ENCODE measurements at places on chromosomes 7 and 10.
A peak's percentile ranks its signal among the peaks of the same experiment; 100 is the strongest.

DNA sequence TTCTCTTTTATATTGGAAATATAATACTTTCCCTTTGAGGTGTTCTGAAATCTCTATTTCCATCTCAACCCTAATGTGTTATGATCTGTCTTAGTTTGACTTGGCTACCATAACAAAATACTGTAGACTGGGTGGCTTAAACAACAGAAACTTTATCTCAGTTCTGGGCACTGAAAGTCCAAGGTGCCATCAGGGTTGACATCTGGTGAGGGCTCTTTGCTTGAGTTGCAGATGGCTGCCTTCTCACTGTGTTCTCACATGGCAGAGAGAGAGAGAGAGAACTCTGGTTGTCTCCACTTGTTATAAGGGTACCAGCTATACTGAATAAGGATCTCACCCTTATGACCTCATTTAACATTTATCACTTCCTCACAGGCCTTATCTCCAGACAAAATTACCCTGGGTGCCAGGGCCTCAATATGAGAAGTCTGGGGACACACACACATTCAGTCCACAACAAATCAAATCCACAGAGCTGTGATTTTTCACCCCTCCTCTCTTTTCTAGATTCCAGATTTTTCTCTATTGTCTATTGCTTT is 104.5 kb downstream of the SRI start:
- no peak for DNase-seq

DNA sequence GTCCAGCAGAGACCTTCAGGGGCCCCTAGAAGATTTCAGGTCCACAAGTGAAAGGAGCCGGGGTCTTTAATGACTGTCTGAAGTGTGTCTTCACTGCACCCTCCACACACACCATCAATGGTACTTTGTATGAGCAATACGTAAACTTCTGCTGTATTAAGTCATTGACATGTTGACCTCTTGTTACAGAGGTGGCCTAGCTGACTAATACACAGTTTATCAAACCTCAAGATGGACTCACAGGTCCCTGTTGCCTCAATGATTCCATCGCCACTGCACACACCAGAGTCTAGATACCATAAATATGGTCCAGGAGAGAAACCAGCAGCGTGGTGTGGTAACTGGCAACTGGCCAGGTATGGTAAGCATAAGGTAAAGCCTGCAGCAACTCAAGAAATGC is 19.5 kb downstream of the KCNMA1 start:
- DNase-seq = no peak

DNA sequence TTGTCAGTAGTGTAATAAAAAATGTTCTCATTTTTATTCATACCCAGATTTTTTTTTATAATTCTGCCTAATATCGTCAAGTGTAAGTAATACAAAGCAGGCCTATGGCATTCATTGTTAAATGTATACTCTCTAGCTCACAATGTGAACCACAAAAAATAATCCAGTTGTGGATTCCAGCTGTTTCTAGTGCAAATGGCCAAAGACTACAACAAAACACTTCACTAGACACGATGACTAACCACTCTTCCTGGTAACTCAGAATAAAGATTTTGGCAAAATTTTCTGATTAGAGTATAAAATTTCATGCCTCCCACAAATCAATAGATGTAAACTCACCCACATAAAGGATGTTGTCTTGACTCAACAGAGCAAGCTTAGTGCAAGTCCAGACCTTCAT is 396.6 kb downstream of the DGKB start:
- DNase-seq = no peak

GRCh38 chr10:22915314-22915713 is 12.5 kb upstream of the ARMC3 start:
- DNase-seq = no peak

DNA sequence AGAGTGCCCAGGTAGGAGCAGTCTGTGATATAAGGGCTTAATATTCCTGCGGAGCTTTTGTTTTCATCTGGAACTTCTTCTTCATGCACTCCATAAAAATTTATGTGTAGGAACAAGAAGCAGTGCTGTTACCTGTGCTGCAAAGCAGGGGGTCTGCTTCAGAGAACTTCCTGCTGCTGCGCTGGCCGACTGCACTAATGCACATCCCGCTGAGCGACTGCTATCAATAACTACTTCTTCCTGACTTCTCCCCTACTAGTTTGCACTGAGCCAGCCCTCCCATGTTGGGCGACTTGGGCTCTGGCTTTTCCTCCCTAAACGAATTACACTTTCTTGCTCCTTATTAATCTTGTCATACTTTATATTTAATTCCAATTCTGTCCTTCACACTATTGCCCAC is 150.3 kb downstream of the NEBL start:
- no peak for DNase-seq

DNA sequence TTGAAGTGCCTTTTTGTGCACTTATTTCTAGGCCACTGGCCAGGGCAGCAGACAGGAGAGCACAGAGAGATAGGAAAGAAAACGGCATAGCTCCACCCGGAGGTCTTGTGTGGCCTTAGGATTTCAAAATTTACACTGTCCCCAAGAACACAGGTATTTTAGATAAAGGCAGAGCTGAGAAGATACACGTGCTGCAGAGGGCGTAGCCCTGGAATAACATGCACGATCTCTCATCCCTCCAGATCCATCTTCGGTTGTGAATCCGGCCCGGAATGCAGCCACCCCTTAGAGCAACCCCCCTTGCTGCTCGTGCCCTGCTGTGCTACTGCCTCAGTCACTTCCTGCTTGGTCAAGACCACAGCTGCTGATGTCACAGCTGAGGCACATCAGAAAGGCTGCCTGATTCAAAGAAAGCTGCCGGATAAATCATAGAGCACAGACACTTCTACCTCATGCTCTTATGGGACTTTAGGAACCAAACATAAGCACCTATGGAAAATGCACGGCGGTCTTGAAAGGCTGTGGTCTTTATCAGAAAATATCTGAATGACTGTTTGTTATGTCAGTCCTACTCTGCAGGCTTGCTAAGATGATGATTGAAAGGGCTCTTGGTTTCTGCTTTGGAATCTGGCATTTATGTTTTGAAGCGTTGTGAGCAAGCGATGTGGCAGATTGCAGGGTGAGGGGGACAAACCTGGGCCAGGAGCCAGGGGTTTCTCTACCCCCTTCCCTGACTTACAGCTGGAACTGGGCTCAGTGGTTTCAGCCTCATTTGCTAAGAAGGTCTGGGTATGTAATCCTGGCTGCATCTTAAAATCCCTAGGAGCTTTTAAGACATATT is 152.0 kb downstream of the SVIL start:
- DNase-seq = peak; percentile 21

DNA sequence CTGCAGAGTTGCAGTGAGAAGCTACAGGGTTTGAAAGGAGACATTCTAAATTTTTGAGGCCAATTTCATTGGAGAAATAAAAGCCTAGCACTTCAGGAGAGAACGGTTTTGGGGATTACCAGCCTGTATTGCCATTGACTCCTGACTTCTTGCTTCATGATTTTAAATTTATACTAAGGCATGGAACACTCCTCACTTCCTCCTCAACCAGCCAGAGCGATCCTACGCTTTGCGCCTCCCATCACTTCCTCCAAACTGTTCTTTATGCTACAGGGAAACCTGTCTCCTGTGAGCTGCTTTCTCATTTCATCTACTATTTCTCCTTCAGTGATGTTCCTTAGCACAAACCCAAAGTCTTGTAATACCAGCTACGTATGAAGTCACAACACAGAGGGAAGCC is 495.1 kb downstream of the SUGCT start:
- no peak for DNase-seq

- DNase-seq = no peak
These were observed 153.9 kb downstream of the ACTR3B start for GRCh38 chr7:152913492-152913891.

- DNase-seq = no peak
These were observed 18.6 kb upstream of the GOT1 start for GRCh38 chr10:99449023-99449422.

GRCh38 chr10:47230482-47230881 is 69.5 kb upstream of the GDF10 start:
- DNase-seq = no peak

DNA sequence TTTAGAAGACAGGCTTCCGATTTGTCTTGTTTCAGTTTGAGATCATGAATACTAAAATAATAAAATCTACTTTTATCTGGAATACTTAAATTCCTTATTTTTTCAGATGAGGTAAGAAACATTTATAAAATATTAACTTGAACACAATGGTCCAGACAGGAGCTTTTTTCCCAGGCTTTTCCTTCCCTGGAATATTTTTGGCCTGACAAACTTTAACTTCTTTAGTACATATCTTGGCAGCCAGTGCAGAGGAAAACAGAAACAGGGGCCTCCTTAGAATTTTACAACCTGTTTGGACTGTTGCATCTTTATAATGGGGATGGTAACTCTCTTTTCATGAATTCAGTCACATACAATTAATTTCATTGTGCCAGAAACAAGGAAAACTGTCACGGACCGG is 41.4 kb downstream of the NRP1 start:
- DNase-seq = no peak

DNA sequence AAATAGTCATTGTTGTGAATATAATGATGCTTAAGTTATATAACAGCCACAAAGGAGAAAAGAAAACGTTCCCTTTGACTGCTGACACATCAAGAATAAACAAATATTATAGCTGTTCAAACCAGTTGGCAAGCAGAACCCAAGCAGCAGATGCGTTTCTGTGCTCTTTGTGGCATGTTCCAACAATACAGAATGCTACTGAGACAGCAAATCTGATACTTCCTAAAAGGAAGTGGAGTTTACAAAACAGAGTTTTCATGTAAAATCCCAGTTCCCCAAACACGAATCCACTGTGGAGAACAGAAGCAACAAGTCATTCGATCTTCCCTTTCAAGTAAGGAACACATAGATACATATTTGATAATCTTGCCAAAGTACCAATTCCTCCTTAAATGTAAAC is 170.9 kb upstream of the ASAH2 start:
- DNase-seq = no peak

GRCh38 chr7:158321936-158322615 is 265.5 kb downstream of the PTPRN2 start:
- no peak for DNase-seq

DNA sequence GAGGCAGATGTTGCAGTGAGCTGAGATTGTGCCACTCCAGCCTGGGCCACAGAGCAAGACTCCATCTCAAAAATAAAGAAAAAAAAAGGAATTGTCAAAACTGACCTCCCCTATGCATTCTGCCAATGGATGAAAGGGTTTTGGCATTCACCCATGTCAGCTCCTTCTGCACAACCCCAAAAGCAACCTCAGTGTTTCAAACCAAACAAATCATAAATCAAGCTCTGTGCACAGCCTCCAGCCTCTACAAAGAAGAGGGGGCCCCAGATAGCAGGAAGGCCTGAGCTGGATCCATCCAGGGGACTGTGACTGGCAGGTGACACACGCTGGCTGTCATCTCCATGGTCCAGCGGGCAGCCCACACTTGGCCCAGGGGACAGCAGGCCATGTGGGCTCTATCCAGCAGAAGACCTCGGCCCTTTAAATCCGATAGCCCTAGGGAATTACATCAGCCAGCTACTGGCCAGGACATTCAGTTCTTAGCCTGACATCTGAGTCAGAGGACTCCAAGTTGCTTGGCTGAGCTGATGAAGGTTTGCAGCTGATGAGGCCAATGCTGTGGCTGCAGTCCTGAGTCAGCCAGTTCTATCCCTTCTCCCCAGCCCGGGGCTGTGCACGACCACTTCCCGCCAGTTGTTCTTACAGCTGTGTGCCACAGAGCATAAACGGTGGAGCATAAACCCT is 52.0 kb upstream of the FIGNL1 start:
- peak; percentile 16 for DNase-seq

DNA sequence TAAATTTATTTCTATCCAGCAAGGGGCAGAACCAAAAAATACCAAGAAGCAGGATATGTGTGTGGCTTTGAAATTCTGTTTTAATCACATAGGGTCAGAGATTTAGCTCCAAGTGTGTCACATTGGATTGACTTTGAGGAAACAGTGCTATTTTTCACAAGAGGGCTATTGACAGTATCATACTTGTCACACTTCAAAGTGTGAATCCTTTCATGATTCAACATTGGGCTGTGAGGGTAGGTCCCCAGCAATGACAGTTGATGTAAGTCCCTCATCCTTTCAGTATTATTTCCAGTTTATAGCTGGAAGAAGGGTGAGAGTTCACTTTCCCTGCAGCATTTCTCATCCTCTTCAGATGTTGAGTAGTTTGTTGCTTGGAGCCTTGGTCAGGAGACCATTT is 7.4 kb downstream of the CCNY start:
- DNase-seq = no peak

GRCh38 chr10:69239816-69240434 is 19.8 kb downstream of the HKDC1 start:
- no peak for DNase-seq

- DNase-seq = no peak
These were observed 152.1 kb downstream of the ADAM12 start for GRCh38 chr10:126235979-126236851.

DNA sequence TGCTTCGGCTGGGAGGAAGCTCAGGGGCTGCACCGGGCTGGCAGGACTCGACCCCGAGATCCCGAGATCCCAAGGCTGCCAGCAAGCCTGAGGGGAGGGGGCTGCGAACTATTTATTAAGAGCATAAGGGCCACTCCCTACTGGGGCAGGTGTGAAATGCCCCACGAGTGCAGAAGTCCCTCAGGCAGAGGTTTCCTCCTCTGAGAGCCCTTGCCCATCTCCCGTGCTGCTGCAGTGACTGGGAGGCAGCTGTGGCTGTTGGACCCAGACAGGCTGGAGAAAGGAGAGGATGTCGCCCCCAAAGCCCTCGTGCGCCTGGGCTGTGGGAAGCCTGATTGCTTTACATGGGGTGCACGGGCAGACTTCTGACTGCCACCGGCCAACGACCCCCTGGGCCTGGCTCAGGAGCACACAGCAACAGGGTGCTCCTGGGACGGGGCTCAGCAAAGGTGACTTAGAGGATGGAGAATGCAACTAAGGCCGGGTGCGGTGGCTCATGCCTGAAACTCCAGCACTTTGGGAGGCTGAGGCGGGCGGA is 39.8 kb downstream of the RGS10 start:
- no peak for DNase-seq

DNA sequence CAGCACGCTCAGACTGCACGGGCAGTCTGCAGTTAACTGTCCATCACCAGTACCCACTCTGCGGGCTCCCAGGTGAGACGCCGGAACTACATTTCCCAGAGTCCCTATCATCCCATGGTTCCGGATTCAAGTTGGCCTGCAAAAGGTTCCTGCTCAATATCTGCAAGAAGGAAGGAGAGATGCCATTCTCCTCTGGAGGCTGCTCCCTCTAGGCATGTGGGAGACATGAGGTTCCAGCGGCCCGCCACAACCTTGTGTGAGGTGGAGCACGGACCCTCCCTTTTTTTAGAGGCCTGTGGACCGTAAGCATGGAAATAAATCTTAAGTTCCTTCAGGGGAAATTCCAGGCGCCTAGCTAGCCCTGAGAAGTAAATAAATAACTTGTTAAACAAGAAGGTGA is 29.7 kb downstream of the NUP42 start:
- no peak for DNase-seq

DNA sequence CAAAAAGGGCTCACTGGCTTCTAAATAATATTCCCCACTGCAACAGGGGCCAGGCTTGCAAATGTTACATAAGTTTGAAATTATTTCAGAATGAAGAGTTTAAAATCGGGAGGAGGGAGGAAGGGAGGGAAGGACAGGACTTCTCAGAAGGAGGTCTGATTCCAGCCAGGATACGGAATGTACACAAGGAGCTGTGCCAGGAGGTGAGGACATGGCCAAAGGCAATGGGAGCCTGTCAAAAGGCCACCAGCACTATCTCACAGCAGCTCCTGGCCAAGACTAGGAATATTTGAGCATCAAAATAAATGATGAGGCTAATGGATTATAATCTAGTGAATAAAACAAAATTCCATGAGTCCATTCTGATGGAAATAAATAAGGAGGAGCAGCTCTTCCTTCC is 18.6 kb upstream of the DRGX start:
- no peak for DNase-seq
